ENCODE measurements at places on chromosomes 6 and 20.

DNA sequence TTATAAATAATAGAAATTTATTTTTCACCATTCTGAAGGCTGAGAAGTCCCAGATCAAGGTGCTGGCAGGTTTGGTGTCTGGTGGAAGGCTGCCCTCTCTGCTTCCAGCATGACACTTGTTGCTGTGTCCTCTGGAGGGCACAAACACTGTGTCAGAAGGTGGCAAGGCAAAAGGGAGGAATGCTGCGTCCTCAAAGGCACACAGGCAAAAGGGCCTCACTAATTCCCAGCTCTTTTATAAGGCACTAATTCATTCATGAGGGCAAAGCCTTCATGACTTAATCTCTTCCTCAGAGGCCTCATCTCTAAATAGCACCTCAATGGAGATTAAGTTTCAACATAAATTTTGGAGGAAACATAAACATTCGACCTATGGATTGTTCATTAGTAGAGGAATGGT, 209.5 kb upstream of the SMLR1 start:
- DNase-seq, result no peak

- no peak for DNase-seq
Observed at GRCh38 chr6:72886170-72886569, 264.3 kb downstream of the KCNQ5 start.

DNA sequence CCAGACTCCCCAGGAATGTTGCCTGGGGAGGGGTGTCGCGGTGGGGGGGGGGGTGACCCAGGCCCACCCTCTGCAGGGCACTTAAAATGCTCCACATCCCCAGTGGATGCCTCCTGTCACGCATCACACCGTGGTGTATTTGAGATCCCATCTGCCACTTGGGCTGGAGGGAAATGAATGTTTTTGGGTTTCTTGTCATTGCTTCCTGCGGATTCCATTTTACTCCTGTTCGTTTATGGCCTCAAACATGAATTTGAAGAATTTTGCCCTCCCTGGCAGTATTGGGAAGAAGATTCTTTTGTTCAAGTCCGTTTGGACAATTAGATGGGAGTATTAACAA, 544 bp upstream of the KHDC1 start:
- no peak for DNase-seq

DNA sequence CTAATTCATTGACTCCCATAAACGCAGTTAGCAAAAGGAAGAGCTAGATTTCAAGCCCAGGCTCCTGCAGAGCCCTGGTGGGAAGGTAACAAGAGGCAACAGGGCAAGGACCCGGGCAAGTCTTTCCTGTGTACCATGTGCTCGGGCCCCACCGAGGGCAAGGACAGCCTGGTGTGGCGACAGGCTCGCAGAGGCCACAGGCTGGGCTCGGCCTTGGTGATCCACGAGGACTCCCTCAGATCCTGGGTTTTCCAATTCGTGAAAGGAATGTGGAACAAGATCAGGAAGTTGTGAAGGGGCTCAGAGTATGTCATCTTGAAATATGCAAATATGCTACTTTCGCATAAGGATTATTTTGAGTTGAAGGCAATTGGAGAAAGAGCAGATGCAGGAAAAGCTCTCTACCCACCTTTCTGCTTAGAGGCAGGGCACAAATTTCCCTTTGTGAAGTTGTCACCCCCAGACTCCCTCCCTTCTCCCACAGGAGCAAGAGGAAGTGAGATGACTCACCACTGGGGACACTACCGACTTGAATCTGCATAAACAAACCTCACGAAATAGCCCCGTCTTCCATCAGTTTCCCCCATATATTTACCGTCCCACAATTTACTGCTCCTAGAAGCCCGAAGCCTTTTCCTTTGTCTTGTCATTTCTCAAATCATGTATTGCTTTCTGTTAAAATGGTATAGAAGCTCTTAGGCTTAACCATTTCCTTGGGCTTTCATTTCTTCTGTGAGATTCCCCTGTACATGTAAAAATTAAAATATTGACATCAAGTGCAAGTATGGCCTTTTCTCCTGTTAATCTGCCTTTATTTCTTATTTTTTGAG, 79.0 kb downstream of the PSMG4 start:
- DNase-seq, result no peak

DNA sequence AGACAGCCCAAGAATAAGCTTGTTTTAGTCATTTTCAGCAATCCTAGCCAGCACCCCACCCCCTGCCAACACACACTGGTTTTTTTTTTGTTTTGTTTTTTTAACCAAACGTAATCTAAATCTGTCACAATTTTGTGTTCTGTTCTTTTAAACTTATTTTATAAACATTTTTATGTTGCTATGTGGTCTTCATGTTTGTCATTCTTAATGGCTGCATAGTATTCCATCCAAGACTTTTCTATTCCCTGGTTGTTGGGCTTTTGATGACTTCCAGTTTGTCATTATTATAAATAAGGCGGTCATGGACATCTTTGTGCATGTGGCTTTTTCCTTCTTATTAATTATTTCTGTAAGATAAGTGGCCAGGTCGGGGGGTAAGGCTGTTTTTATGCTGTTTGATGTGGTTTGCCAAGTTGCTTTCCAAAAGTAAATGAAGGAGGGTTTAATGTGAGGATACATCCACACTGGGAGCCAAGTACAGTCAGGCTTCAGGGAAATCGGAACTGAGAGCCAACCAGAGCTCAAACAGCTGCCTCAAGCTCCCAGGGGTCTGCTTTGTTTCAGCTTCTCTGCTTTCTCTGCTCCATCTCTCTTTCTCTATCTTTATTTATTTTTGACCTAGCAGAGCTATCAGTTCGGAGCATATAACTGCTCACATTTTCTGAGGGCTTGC, 125.8 kb downstream of the VEGFA start:
- no peak for DNase-seq

- no peak for DNase-seq
Observed at GRCh38 chr6:56025795-56026194, 150.4 kb upstream of the BMP5 start.

- DNase-seq, result no peak
Observed at GRCh38 chr6:79028641-79029314, 49.3 kb downstream of the PHIP start.

DNA sequence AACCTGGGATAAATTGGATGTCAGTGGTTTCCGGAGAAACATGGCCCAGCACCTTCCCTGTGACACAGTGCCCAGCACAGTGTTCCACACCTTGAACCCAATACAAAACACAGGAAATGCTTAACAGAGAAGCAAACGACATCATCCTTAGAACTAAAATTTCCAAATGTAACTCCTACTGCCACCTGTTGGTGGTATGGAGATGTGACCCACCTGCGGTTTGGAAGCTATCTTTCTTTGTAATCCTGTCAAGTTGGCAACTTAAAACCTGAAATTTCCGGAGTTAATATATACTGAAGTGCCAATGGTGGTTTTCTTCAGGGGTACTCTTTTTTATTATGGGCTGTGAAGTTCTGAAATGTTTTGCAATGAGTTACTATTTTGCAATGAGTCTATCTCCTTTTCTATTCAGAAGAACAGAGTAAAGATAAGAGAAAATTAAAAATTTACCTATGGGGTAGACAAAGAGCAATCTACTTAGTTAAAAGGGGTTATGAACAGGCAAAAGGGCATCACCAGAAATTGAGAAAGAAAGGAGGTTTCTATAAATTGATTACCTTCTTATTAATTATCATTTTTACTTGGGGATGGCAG, 658.8 kb downstream of the PTPRT start:
- DNase-seq, result no peak

DNA sequence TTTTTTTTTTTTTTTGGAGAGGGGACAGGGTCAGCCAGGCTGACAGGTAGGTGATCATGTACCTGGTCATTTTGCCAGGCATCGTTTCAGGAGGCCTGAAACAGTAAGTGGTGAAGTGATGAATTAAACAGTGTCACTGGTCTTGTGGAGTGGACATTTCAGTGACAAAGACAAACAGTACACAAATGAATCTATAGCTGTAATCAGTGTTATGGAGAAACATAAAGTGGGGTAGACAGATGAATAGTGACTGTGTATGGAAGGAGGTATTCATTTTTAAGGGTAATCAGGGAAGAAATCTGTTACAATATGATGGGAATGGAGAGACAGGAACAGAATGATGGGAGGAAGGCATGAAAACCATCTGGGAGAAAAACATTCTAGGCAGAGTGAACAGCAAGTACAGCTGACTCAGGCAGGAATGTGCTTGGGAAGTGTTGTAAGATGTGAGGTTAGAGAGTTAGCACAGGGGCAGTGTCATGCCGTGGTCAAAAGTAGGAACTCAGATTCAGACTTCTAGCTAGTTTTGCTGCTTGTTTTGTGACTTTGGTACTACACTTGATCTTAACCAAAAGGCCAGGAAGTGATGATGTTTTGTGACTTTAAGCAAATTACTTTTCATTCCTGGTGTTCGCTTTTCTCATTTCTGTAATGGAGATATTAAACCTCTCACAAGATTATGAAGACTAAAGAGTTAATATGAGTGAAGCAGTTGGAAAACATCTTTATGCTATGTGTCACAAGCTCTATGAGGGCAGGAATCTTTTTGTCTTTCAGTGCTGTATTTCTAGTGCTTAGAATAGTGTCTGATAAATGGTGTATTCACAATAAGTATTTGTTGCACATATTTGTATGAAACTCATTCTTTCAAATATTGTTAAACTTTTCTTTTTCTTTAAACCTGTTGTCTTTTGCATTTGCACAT, 43.4 kb downstream of the QKI start:
- no peak for DNase-seq

DNA sequence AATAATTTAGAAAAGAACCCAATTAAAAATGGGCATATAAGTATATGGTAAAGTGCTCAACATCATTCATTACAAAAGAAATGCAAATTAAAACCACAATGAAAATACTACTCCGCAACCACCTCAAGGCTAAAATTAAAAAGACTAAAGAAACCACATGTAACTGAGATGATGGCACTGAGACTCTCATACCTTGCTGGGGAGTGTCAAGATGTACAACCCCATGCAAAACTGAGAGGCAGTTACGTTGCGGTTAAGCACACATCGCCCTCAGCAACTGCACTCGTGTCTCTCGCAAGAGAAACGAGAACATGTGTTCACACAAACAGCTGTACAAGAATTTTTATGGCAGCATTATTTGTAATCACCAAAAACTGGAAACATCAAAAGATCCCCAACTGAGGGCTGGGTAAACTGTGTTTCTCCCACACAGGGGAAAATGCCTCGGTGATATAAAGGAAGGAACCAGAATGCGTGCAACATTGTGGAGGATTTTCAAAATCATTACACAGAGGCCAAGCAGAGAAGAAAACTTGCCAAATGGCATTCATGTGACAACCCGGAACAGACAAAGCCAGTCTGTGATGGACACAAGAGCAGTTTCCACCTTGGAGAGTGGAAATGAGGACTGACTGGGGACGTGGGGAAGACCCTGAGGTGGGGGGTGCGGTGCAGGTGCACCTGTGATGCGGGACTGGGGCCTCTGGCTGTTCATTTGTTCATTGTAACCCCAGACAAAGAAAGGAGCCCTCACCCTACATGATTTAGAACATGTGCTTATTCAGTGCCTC, 144.9 kb downstream of the WDR27 start:
- no peak for DNase-seq

DNA sequence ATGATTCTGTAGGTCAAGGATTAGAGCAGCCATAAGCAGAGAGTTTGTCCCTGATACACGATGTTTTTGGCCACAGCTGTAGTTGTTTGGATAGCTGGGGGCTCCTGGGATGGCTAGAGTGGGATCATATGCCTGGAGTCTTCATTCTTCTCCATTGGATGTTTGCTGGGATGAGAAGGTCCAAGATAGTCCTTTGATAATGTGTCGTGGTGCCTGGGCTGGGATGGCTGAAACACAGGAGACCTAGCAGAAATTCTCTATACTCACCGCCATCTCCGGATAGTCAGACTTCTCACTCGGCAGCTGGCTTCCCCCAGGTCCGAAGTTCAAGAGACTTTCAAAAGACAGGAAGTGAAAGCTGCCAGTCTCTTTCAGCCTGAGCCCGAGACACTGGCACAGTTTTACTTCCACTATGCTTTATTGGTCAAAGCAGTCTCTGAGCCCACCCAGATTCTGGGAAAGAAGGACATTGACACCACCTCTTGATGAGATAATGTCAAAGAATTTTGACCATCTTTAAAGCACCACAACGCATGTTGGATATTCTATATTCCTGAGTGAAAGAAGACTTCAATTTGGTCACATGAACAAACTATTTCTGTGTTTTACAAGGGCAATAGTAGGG, 16.0 kb downstream of the MARCKS start:
- DNase-seq, result no peak

DNA sequence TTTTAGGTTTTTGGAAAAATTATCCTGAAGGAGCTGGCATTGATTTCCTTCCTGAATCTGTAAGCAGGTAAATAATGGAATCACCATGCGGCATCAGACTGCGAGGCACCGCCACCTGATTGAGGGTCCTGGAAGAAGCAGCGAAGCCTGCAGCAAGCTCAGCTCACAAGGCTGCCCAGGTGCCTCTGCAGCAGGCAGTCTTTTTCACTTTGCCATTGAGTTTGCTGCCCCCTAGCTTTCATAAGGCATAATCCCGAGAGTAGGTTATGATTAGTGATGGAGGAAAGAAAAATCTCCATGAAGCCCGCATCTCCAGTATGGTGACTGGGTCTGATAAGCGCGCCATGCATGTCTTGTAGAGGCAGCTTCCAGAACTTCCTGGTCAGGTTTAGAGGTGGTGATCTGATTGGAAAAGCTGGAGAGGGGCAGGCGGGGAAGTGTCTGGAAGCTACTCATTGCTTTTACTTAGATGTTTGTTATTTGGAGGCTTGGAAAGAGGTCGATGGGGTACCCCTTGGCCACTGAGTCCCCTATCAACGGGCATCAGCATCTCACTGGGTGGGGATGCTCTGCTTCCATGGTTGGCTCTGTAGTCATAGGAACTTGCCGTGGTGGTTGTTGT, 26.7 kb downstream of the IYD start:
- DNase-seq, result no peak

GRCh38 chr6:75748743-75749538, at the start of gene MYO6:
Gene MYO6, plus strand, starts transcription at chr6:75749239. Its CDS starts 68,309 bp downstream, at chr6:75817548.
- DNase-seq, result peak; percentile 23

GRCh38 chr6:166627875-166628801, 1.1 kb upstream of the RPS6KA2 start:
- peak; percentile 44 for DNase-seq

DNA sequence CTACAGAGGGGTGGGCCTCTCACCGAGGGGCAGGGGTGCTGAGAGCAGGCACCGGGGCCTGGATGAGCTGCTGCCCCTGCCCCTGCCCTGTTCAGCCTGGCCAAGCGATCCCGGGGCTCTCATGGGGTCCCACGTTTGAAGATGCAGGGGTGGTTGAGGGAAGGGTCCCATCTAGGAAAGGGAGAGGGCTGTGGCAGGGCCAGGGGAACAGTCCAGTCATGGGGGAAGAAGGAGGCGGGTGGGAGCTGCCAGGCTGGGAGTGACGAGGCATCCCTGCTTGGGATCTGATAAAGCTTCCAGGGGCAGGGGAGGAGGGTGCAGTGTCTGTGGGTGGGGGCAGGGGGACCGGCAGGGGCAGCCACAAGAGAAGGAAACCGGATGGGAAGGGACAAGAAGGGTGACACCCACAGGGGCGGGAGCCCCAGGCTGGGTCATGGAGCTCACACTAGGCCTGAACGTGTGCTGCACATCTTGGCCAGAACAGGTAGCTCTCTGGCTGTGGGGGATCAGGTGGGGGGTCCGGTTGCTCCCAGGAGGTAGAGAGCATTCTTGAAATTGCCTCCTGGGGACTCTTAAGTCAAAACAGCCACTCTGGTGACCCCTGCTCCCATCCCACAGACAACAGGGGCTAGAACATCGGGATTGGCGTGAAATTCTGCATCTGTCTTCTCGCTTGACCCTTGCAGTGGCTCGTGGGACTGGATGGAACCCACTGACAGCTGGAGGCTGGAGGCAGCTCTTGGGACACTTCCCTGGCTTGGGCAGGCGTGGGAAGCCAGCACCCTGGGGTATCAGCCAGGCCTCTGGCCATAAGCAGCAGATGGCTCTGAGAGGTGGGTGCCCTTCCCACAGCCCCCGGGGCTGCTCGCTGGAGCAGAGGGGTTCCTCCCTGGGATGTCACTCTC, 58.0 kb upstream of the GATA5 start:
- no peak for DNase-seq

Data from activated T-helper 1 cell treated with Interleukin-2 at 50 U/mL for 16 hours (primary cell).